ENCODE measurements at places on chromosomes 12 and 14.

GRCh38 chr12:132181570-132182200 lies 37.4 kb downstream of the NOC4L start:
- no peak for DNase-seq

DNA sequence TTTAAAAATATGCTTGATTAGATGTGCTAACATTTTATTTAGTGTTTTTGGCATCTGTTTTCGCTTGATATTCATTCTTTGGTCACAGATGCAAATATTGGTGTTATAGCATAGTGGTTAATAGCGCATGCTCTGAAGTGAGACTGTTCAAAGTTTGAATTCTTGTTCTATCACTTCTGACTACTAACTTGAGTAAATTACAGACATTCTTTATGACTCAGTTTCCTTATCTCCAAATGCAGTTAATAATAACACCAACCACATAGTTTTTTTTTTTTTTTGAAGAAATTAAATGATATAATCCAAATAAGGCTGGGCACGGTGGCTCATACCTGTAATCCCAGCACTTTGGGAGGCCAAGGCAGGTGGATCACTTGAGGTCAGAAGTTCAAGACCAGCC lies 81.0 kb downstream of the TMX1 start:
- DNase-seq = no peak

DNA sequence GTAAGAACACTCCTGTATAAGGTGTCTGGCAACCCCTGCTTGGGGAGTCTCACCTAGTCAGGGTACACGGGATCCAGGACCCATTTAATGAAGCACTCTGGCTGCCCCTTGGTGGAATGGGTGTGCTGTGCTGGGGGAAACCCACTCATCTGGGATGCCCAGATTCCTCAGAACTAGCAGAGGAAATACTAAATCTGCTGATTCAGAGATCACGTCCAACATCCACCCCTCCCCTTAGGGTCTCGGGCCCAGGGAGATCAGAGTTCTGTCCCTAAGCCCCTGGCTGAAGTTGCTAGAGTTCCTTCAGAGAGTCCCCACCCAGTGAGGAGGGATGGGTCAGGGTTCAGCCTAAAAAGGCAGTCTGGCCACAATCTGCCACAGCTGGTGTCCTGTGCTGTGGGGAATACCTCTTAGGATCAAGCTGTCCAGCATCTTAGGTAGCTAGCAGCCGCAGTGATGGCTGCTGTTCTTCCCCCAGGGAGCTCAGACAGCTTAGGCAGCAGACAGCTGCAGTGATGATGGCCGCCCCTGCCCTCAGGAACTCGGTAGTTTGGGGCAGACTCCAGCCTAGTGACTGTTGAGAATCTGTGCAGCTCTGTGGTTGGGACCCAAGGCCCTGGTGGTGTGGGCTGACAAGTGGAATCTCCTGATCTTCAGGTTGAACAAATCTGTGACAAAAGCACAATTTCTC lies 74.8 kb downstream of the IFNG-AS1 start:
- no peak for DNase-seq

DNA sequence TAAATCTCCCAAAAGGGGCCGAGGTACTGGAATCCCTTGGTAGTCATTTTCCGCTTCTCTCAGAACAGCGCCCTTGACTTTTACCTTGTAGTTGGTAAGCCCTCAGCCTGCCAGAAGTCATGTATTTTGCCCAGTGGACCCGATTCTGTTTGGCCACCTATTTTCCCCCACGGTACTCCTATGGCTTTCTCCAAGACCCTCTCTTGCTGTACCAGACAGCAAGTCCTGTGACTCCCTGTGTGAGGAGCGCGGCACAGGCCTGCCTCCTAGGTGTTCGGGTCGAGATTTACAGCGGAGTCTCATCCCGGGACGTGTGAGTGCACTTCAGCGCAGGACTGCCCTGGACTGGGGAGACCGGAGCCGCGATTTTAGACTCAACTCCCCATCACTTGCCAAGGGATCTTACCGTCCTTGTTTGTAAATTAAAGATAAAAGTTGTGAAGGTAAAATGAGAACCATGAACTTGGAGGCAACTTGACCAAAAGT lies 1.1 kb upstream of the MBD6 start:
- DNase-seq = no peak
